Camera-type eye (tissue), 1 donor: ENCODE measurements at places on chromosomes 1 and 21. TPM values are rescaled to one million over a fixed set of nuclear protein-coding genes. Genes with fewer than 3 reads are reported as not detected.

The POLR3C gene
- total RNA-seq = 35.8 TPM

The KCNN3 gene
- total RNA-seq = 4.0 TPM

The AIRE gene
- 0.27 TPM for total RNA-seq

The IQCC gene
- total RNA-seq = 5.9 TPM

The RIPK4 gene
- 8.8 TPM for total RNA-seq

The PLEKHN1 gene
- 0.88 TPM for total RNA-seq

The FAM72C gene
- 0.77 TPM for total RNA-seq

The PHLDA3 gene
- 18.5 TPM for total RNA-seq

The FAM110D gene
- 0.60 TPM for total RNA-seq

The PRELP gene
- total RNA-seq = 12.8 TPM

The MPZ gene
- total RNA-seq = 19.4 TPM

The PRDM16 gene
- 13.5 TPM for total RNA-seq
